ENCODE measurements at places on chromosomes 3 and 15. TPM values are rescaled to one million over a fixed set of nuclear protein-coding genes. Genes with fewer than 3 reads are reported as not detected.

Gene GPR160
- total RNA-seq = 5.7 TPM

GRCh38 chr3:30618526-30618925 lies 12.1 kb downstream of the TGFBR2 start:
- no peak for DNase-seq

Gene DVL3
- total RNA-seq = 32.4 TPM

- no peak for DNase-seq
These were observed 11.3 kb downstream of the SEMA4B start for GRCh38 chr15:90212221-90213098.

GRCh38 chr3:184873141-184873540 lies 61.2 kb downstream of the VPS8 start:
- DNase-seq = no peak

GRCh38 chr3:10505050-10505790 lies at the start of gene ATP2B2:
ATP2B2 (minus strand) TSS chr3:10505586; CDS start chr3:10449543, 56,043 bp downstream.
- peak; percentile 28 for DNase-seq

Gene SLC24A5
- total RNA-seq = not detected

Gene FSTL1
- 0.12 TPM for total RNA-seq

GRCh38 chr15:72835294-72835890 lies 51.8 kb upstream of the ADPGK start:
- DNase-seq = no peak

DNA sequence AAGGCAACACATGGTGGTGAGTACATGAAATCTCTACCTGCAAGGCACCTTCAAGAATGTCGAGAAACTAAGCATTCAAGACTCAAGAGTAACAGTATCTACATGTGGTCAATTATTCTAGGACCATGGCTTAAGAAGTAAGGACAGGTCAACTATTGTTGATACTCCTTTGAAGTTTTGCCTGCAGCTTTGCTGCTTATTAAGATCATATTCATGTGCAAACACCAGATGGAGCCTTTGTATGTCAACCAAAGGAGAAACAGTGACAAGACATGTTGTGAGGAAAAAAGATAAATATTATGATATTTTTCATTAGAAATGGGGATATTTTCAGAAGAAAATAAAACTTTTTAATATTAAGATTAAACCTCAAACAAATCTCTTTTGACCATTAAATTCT lies 52.3 kb upstream of the FGF7 start:
- no peak for DNase-seq

- DNase-seq = no peak
These were observed 34.0 kb upstream of the ZNF280D start for GRCh38 chr15:56767315-56767714.

Gene SAXO2
- total RNA-seq = not detected

GRCh38 chr3:4882548-4882947 lies 96.7 kb upstream of the BHLHE40 start:
- no peak for DNase-seq

Gene PSMA4
- total RNA-seq = 220 TPM

Gene PLOD2
- total RNA-seq = 0.38 TPM

GRCh38 chr15:53197426-53197839 lies 407.3 kb upstream of the ONECUT1 start:
- DNase-seq = peak; percentile 59

Gene ZNF660
- total RNA-seq = 0.10 TPM

- no peak for DNase-seq
These were observed 234.1 kb downstream of the CACNA2D3 start for GRCh38 chr3:54356261-54357045.

- no peak for DNase-seq
These were observed 208.5 kb downstream of the TBL1XR1 start for GRCh38 chr3:176988795-176989194.

- DNase-seq = no peak
These were observed 50.6 kb upstream of the MLF1 start for GRCh38 chr3:158520433-158520832.

DNA sequence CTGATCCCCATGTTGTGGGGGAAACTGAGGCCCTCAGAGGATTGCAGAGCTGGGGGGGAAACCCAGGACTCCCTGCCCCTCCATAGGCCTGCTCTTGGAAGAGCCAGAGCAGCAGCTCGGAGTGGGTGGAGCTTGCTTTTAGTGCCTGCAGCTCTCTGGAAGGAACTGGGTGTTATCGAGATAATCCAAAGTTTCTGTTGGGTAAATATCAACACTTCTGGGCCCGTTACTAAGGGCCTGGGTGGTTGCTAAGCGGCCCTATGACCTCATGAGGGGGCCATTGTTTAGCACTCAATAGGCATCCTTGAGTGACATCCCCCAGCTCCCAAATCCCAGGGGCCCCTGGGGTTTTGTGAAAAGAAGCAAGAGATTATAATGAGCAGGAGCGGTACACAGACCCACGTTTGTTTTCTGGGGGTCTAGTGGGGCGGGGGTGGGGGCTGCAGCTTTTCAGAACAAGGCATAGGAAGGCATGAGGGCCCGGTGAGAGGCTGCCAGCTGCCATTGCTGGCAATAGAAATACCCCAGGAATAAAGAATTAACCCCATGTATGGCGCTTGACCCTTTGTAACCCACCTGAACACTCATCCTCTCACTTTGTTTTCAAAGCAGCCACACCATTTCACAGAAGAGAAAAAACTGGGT lies 48.3 kb upstream of the ATP2B2 start:
- DNase-seq = no peak

Gene FETUB
- total RNA-seq = not detected

Gene SLC28A2
- not detected for total RNA-seq

DNA sequence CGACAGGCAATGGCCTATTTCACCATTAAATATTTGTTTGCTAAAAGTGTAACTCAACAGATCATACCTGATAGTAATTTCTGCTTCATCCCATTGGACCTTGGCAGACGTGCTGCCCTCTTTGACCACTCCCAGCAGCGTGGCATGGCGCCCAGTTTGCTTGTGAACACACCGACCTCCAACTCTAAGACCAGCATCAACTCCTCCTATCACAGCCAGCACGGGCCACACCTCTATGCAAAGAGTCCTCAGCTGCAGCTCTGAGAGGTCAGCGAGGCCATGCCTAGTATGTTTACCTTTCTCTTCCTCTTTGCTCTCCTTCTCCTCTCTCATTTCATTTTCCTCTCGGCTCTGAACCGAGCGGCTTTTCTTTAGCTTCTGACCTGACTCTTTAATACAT lies 80.6 kb downstream of the FBXL22 start:
- no peak for DNase-seq

DNA sequence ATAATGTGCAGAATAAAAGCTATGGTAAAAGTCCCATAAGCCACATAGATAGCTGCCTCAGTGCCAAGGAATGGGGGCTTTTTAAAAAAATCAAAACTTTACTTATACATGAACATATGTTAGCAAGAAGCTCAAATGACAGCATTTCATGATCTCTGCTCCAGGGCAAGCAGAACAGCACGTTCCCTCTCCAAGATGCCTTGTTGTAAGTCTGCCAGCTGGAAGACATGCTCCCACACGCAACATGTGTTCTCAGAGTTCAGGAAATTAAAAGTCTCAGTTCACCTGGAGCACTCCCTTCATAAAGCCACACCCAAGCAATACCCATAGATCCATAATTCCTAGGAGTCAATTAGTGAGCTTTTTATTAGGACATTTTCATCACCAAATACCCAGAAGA lies 52.2 kb downstream of the ABI3BP start:
- DNase-seq = no peak

Gene DUOXA2
- total RNA-seq = not detected

Data from activated CD4-positive, alpha-beta memory T cell treated with anti-CD3 and anti-CD28 coated beads for 36 hours (primary cell).